ENCODE measurements at places on chromosomes 12 and 14. TPM values are rescaled to one million over a fixed set of nuclear protein-coding genes. Genes with fewer than 3 reads are reported as not detected.

TMEM229B gene
- total RNA-seq, result 25.6 TPM

PLEK2 gene
- total RNA-seq, result 1.3 TPM

R3HDM2 gene
- 115 TPM for total RNA-seq

PPP1R3E gene
- 113 TPM for total RNA-seq

DNA sequence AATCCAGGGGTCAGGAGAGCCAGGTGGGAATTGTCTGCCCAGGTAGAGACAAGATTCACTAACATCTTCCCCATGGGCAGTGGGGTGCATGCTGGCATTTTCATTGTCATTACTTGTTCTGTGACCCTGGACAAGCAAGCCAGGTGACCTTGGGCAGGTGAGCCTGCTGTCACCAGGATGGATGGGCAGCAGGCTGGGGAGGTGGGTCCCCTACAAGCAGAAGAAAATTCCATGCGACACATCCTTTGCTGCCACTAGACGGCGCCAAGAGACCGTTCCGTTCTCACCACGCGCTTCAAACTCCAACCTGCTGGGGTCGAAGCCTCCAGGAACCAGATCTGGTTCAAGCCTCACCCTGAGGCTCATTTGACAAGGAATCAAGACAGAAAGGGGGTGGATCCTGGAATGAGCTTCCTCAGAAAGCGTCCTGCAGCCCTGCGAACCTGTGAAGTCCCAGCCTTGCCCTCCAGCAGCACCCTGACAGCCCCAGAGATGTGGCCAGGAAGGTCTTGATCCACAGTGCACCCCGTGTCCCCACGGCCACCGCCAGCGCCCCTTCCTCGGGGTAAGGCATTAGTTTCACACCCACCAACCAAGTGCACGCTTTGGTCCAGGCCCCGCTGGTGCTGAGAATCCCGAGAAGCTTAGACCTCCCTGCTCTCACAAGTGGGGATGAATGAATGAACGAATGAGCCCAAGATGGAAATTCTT lies 3.2 kb upstream of the DYNC1H1 start:
- DNase-seq, result peak; percentile 85

DNA sequence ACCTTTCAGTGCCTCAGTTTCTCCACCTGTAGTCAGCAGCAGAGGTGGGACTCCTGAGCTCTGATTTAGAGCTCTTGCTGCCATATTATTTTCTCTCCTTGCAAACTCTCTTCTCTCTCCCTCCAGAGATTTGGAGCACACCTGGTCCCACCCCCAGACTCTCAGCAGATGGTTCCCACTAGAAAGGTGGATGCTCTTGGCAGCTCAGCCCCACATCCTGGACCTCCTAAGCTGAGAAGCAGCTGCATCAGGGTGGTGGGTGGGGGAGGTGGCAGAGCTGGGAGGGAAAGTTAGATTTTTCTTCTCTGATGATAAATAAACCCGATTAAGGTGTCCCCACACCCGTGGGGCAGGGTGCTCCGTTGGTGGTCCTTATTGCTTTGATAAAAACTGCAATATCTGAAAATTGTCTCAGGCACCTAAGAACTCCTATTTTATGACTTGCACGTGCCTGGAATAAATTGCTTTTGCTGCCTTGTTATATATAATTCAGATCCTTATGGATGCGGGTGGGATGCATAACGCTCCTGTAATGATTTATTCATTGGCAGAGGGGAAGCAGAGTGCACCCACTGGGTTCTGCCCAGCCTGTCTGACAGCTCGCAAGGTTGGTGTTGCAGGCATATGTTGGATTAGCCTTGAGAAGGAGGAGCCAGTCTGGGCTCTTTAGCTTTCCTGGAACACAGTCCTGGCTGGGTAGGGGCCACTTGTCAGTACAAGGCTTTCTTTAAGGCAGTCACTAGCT lies 214.2 kb downstream of the SUDS3 start:
- DNase-seq, result no peak

- no peak for DNase-seq
Observed at GRCh38 chr12:125220404-125221273, 155.4 kb downstream of the AACS start.
